ENCODE measurements at places on chromosomes 2 and 18.

DNA sequence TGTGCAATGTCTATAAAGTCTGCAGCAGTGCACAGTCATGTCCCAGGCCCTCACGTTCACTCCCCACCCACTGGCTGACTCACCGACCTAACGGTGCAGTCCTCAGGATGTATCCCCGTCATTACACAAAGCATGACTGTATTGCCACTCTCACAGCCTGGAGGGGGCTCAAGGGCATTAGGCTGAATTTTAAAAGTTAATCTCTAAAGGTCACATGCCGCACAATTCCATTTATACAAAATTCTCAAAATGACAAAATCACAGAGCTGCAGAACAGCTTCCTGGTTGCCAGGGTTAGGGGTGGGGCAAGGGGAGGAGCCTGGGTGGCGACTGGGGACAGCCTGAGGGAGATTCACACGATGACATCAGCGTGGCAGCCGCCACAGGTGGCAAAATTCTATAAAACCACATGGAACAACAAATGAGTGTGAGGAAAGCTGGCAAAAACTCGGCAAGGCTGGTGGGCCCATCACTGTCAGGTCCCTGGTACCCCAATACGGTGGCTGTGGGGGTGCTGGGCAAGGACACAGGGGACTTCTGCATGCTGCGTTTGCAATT is 97.6 kb downstream of the NDUFA10 start:
- DNase-seq: peak; percentile 73

- DNase-seq: no peak
Observed at GRCh38 chr2:100013892-100014677, 128.3 kb downstream of the AFF3 start.

- DNase-seq: no peak
Observed at GRCh38 chr2:119487434-119488244, 36.6 kb downstream of the SCTR start.

DNA sequence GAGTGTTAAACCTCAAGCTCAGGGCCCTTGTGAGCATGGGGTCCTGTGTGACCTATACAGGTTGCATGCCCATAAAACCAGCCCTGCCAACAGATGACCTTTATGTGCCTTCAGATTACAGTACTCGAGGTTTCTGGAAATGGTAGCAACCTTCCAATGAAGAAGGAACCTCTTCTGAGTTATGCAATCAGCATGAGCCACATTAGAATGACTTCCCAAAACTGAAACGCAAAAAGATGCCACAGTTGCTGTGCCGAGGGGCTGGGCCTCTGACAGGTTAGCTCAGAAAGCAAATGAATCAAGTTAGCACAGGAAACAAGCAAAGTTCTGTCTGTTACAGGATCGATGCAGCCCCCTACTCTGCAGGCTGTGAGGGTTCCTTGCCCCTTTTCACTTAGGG is 37.7 kb downstream of the TGFA start:
- DNase-seq: peak; percentile 44

DNA sequence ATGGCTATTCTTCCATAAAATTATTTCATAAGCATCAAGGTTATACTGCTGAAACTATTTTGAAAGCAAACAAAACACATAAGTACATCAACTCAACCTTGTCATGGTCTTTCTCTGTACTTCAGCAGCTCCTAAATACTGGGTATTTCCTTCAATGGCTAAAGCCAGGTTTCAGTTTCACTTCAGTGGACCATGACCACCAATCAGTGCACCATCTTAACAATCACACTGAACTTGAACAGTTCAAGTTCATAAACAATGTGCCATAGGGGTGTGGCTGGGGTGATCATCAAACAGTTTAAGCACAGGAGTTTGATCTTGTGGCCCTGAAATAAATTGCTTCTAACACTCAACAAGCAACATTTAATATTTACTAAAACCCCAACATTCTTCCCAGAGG is 124.1 kb upstream of the FIGN start:
- no peak for DNase-seq

Data from CD4-positive, alpha-beta T cell treated with Interferon gamma for 1 hour (primary cell).